ENCODE measurements at places on chromosomes 3 and 15.

GRCh38 chr15:86877171-86877631 lies 797.5 kb downstream of the AGBL1 start:
- DNase-seq, result no peak

GRCh38 chr3:186896875-186897274 lies 33.5 kb upstream of the ST6GAL1 start:
- DNase-seq, result no peak

DNA sequence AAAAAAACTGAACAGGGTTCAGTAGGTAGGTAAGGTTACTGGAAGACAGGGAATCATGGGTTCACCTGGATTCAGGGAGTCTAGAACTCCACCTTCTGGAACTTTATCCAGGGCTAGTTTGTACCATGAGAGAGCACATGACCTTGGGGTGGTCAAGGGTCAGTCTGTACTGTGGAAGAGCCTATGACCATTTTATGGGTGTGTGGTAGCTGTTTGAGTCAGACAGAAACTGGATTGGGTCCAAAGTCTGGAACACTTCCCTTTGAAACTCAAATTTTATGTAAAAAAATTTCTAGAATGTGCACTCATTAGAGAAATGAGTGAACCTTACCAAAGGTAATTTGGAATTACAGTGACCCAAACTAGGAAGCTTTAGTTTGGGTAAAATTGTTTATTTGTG lies 486.0 kb upstream of the AGTR1 start:
- no peak for DNase-seq

GRCh38 chr3:48268936-48269561 lies 28.1 kb downstream of the ZNF589 start:
- no peak for DNase-seq

- DNase-seq, result no peak
These were observed 20.6 kb downstream of the COL8A1 start for GRCh38 chr3:99659032-99659431.

GRCh38 chr3:3551981-3552380 lies 247.2 kb upstream of the LRRN1 start:
- DNase-seq, result no peak

DNA sequence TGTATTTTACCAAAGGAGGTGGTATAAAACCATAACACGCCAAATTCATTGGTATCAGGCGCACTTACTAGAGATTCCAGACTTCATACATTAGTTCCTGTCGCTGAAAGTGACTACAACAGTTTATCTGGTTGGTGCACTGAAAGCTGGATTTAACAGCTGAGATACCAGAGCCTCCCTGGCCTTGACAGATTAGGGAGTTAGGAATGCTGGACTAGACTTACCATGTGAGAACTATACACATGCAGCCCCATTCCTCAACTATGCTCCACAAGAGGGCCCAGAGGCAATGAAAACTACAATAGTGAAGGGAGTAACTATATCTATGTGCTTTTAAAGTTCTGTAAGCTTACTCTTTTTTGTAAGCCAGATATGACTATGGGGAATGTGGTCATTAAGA lies 174.4 kb downstream of the STAG1 start:
- no peak for DNase-seq

- no peak for DNase-seq
These were observed 12.6 kb downstream of the ATXN7 start for GRCh38 chr3:63876260-63876659.

- DNase-seq, result no peak
These were observed 126.1 kb downstream of the SERPINI1 start for GRCh38 chr3:167861649-167862048.

DNA sequence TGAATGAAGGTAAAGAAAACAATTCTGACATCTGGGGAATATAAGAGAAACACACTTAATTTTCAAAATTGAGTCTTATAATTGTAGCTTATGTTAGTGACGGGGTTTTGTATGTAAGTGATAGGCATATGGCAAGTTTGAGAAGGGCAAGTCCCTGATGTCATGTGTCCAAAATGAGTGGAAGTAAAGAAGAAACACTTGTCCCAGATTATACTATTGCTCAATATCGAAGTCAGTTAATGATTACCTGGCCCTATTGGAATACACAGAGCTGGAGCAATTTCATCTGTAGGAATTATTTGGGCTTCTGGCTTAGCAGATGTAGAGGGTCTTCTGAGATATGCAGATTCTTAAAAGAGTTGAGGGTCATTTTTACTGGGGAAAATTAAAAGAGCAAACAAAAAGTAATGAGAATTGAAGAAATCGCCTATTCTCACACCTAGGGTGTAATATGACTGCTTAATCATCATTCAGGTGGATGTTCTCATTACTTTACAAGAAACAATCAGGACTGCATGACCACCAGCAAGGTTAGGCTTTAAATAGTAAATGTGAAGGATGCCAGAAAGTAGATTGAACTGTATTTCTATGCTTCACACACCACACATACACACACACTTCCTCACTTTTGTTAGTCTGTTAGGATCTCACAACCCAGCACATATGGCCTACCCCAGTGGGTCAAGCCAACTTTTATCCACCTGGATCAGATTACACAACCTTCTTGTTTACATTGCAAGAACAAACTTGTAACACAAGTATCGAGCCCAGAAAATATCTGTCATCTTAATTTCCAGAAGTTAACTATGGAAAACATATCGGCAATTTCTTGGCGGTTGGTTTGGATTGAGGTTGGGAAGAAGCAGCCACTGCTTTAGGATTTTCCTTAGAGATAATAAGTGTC lies 183.3 kb upstream of the LRRC3B start:
- no peak for DNase-seq

GRCh38 chr15:71348597-71348996 lies 233.3 kb downstream of the THSD4 start:
- DNase-seq, result no peak

DNA sequence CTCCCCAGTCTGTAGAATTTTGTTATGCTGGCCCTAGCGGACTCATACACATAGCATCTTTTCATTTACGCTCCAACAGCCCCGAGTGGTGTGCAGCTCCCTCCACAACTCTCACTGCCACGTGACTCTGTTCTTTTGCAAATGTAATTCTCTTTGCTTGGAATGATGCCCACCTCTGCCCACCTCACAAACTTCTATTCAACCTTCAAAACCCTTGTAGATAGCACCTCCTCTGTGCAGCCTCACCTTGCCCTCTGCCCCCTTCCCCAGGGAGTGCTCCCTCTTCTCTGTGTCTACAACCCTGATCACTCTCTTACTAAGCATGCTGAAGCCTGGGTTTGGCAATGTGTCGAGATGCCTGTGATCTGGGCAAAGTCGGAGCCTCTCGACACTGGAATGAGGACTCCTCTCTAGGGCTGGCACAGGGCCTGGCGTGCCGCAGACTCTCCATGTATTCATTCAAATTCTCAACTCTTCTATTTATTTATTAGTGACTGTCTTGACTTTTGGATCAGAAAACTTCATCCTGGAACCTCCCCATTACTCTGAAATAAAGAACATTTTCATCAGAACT lies 73.5 kb downstream of the MGLL start:
- no peak for DNase-seq

DNA sequence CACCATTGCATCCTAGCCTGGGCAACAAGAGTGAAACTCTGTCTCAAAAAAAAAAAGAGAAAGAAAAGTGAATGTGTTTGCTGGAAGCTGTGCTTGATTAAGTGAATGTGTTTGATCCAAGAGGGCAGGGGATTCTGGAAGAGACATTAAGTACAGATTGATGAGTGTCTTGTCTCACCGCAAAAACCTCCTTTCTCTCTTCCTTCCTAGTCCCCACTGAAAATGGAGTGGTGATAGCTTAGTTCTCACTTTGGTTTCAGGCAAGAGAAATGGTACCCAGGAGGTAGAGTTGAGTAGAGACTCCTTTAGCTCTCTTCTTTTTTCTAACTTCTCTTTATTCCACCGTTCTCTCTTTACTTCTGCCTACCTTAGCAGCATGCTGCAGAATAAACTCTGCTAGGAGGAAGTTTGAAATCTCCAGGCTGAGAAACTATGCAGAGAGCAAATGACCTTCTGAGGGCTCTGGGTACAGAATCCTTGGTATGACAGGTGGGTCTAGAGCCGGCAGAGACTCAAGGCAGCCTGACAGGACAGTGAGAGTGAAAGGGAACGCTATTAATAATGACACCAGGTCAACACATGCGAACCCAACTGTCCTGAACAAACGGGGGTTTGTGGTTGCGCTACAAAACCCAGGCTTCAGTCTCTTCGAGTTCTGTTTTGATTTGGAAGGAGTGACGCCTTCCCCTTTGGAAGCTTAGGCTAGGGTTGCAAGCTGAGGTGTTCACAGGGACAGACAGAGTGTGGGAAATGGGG lies 74.9 kb downstream of the SMAD3 start:
- no peak for DNase-seq

- peak; percentile 34 for DNase-seq
These were observed 656 bp downstream of the SLMAP start for GRCh38 chr3:57756528-57757401.

GRCh38 chr3:124101643-124102042 lies 109.7 kb upstream of the ROPN1 start:
- DNase-seq, result no peak

DNA sequence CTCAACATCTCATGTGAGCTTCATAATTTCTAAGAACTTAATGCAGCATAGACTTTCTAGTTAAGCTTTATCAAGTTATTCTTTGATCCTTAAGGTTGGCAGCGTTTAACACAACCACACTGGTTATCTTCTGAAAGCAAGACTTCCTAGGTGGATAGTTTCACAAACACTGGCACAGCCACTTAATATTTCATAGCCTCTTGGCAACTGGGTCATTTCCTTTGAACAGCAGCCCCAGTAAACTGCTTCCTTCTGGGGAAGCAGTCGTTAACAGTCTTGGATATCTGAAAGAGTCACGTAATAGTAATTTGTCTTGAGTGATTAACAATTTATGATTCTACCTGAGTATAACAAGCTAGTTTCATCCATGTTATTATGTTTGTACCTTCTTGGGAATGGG lies 45.9 kb upstream of the ABHD10 start:
- no peak for DNase-seq

DNA sequence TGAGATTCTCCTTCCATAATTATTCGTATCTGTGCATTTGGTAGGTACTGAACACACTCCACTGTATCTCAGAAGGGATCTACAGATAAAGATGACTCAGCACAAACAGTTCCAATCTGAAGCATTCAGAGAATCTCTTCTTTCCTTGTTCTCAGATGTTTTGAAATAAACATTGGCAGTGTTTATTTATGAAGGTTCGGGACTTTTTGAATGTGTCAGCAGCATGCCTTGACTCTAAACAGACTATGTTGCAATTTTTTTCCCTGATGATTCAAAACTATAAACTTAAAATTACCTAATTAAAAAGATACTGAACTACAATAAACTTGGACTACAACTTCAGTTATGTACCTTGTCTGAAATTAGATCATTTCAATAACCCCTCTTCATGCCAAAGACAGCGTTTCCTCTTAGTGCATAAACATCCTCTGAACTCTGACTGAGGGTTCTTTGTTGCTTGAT lies 612.9 kb upstream of the TBL1XR1 start:
- DNase-seq, result no peak

DNA sequence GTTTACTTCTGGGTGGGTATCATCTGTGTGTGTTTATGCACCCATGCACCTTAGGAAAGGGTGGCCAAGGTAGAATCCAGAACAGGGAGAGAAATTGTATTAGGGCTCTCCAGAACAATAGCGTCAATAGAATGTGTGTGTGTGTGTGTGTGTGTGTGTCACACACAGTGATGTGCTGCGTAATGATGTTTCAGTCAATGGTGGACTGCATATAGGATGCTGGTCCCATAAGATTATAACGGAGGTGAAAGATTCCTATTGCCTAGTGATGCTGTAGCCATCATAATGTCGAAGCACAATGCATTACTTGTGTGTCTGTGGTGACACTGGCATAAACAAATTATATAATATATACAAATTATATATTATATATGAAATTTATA lies 69.3 kb upstream of the PRR23C start:
- no peak for DNase-seq

- DNase-seq, result no peak
These were observed 174.6 kb downstream of the AKAP13 start for GRCh38 chr15:85554852-85555521.

- no peak for DNase-seq
These were observed 47.2 kb downstream of the MCF2L2 start for GRCh38 chr3:183381179-183381578.

DNA sequence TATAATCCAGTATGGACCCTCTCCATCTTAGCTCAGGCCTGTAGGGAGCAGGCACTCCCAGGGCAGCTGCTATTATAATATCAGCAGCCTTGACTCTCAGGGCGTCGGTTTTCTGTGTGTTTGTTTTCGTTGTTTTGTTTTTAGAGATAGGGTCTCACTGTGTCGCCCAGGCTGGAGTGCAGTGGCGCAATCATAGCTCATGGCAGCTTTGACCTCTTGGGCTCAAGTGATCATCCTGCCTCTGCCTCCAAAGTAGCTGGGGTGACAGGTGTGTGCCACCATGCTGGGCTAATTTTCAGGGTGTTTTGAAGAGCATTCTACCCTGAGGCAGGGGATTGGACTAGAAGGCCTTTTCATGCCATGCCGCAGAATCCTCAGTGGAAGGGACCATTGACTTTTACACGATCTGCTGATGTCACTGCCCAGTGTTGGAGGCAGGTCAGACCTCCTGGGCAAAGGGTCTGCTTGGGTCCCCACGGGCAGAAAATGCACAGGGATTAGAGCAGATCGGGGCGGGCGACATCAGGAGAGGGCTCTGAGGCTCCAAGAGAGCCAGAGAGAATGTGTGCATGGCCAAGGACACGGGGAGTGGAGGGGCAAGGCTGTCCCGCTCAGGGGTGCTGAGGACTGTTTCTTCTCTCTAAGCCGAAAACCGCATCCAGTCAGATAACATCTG lies 7.8 kb downstream of the MELTF start:
- no peak for DNase-seq

DNA sequence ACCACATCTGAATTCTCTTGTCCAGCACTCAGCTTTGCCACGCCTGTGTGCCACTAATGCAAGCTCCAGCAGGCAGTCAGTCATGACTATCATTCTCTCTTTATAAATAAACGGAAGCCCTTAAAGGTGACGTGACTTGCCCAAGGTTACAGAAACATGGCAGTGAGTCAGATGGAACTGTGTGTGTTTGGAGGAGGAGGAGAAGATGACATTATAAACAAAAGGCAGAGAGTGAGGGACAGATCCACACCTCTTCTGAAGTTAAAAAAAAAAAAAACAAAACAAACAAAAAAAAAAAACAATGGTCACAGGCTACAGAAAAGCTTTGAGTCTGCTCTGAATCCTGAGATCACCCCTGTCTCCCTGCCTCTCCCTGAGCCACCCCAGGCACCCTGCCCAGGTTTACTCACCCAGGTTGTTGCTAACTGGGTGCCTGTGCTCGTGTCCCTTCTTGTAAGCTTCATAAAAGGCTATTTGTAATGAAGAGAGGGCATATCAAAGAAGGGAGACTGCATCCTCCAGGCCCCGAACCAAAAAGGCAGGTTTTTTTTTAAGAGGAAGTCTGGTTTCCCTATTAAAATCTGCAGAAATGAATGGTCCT lies 119.7 kb upstream of the PHLDB2 start:
- DNase-seq, result no peak

DNA sequence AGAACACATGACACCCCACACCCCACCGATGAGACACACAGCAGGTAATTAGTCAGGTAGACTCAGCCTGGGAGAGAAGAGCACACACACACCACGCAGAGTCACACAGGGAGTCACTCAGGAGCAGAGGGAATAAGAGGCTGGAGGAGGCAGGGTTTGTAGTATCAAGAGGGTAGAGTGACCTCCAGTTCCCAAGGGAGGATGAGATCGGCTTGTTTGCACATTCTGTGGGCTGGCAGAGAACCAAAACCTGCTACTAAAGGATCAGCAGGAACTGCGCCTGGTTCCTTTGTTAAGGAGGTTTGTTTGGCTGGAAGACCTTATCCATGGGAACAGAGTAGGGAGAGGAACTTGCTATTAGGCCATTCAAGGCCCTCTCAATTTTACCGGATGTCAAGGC lies 281.4 kb upstream of the SLCO3A1 start:
- DNase-seq, result no peak

- DNase-seq, result no peak
These were observed 43.3 kb upstream of the SIAH2 start for GRCh38 chr3:150806185-150806835.

All from effector CD8-positive, alpha-beta T cell (primary cell).